ENCODE measurements at places on chromosomes 5 and 9.

DNA sequence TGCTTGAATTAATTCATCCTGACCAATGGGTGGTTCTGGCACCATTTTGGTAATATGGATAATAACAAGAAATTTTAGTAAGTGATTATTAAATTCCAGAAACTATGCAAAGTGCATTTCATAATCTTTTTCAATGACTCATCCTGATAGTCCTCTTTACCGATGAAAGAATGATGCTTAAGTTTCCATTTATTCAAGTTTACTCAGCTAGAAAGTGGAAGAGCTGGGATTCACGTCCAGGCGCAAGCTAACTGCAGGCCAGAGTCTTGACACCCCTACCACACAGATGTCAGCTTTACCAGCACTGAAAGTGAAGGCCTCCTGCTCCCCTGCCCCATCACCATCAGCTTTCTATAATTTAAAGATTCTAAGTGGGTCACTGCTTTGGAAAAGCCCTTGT is 493.5 kb upstream of the WWC1 start:
- DNase-seq, result no peak

- DNase-seq, result no peak
These were observed 13.2 kb downstream of the SPINK1 start for GRCh38 chr5:147818290-147818689.

GRCh38 chr5:94694671-94695070 is 76.2 kb downstream of the SLF1 start:
- no peak for DNase-seq

- no peak for DNase-seq
These were observed 170.8 kb downstream of the SGCD start for GRCh38 chr5:156497804-156498208.

DNA sequence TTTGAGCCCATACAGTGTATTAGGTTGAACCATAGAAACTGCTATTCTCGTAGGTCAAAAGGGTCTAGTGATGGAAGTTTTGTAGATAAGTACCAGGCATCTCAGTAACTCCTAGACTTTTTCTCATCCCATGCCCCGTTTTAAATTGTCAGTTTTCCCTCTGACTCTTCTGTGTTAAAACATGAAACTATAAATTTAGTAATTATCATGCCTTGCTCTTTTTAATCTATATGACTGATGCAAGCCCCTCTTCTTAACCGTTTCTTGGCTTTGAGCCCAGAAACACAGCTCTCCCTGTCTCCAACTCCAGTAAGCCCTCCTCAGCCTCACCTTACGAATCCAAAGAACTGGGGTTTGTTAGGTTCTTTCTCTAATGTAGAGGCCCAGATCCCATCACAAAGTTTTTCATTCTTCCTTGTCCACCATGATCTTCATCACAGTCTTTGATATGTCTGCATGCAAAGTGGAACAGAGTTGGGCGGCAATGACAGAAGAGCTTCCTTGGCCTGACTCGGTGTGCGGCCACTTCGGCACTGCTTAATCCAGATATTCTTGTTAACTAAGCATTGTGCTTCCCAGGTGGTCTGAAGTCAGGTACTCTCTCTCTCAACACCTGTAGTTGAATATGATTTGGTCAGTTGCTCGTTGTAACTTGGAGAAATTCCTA is 21.1 kb downstream of the RGMB start:
- DNase-seq, result no peak

- no peak for DNase-seq
These were observed 14.4 kb downstream of the FGD3 start for GRCh38 chr9:92961627-92962302.

- no peak for DNase-seq
These were observed 64.3 kb upstream of the S1PR3 start for GRCh38 chr9:88926781-88927505.

GRCh38 chr9:114603248-114603647 is 7.8 kb upstream of the TMEM268 start:
- DNase-seq, result no peak

DNA sequence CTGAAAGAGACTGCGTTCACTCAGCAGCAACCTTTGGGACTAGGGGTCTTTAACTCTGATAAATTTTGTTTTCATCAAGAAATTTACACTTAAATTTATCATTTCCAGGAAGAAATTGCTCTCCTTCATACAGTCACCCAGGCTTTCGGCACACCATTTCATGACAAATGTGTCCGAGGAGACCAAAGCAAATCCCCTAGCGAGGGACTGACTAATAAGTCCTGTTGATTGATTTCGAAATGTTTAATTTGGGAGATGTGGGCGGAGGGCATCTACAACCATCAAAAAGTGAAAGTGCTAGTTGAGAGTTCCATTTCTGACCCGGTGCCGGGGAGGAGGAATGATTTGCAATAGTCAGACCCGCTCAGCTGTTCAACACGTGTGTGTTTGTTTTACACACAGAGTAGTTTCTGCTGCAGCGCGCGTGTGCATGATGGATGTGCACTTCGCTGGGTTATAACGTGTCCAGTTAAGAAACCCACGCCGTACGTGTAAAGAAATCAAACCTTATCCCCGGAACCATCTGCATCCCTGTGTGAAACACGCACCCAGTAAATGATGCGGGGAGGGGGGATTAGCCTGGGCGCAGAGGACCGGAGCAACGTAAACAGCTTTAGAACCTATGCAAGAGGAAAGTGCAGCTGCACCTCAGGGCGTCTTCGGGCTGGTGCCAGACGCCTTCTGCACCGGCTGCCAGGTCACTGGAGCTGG is 845 bp upstream of the NR4A3 start:
- DNase-seq, result peak; percentile 51

GRCh38 chr5:174553556-174553955 is 170.8 kb upstream of the MSX2 start:
- DNase-seq, result no peak

- peak; percentile 42 for DNase-seq
These were observed 128.5 kb upstream of the VLDLR start for GRCh38 chr9:2493109-2493508.

DNA sequence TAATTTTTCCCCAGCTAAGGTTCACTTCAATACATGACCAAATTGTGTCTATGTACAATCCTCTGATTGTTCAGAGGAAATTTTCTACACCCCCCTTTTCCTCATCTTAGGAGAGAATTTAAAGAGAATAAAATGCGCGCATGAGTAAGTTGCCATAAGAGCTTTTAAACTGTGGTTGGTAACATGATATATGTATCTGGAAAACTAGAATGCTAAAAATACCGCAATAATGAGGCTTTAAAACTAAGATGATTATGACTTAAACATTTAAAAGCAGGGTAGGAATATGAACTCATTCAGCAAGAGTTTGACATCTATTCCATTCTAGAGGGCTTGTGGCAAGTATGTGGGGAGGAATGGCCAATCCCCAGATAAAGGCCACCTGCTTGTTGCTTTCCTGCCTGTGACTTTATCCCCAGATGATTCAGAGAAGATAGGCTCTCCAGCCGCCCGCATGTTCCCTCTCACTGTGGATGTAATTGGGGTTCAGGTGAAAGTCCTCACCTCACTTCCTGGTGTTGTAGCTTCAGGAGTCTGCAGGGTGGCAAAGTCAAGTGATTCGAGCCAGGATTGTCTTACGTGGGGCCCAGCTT is 26.5 kb upstream of the BASP1 start:
- DNase-seq, result no peak

DNA sequence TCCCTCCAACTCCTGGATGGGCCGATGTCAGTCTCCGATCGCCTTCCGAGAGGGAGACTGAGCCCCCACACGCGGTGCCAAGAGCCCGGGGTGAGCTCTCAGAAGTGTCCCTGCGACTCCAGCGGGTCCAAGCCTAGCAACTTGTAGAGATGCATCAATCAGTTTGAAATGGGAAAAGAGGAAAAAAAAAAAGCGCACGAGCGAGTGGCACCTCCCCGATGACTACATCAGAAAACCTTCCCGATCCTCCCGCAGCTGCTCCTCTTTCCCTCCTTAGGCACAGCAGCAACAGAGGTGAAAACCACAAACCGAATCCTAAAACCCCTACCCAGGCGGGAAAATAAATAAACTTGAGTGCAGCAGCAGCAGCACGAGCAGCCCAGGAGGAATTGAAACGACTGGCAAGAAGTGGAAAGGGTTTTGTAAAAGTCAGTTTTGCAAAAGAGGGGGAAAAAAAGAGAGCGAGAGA is 1.0 kb upstream of the EFNA5 start:
- peak; percentile 50 for DNase-seq

DNA sequence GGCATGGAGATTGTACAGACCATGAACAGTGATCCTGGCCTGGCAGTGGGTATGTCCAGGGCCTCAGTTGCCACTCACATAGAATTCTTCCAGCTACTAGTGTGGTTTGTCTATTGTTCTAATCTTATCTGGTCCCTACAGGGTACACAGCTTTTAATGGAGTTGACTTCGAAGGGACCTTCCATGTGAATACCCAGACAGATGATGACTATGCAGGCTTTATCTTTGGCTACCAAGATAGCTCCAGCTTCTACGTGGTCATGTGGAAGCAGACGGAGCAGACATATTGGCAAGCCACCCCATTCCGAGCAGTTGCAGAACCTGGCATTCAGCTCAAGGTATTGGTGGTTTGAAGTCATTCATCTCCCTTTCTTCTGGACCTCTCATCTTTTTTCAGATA is 43.8 kb downstream of the THBS4 start:
- no peak for DNase-seq

GRCh38 chr5:5270958-5271785 is 131.0 kb downstream of the ADAMTS16 start:
- peak; percentile 48 for DNase-seq

- no peak for DNase-seq
These were observed 632.2 kb downstream of the TLR4 start for GRCh38 chr9:118336250-118336942.

- DNase-seq, result no peak
These were observed 14.6 kb downstream of the CPEB4 start for GRCh38 chr5:173902743-173903142.

GRCh38 chr5:171391996-171392577 is 4.4 kb downstream of the NPM1 start:
- no peak for DNase-seq

DNA sequence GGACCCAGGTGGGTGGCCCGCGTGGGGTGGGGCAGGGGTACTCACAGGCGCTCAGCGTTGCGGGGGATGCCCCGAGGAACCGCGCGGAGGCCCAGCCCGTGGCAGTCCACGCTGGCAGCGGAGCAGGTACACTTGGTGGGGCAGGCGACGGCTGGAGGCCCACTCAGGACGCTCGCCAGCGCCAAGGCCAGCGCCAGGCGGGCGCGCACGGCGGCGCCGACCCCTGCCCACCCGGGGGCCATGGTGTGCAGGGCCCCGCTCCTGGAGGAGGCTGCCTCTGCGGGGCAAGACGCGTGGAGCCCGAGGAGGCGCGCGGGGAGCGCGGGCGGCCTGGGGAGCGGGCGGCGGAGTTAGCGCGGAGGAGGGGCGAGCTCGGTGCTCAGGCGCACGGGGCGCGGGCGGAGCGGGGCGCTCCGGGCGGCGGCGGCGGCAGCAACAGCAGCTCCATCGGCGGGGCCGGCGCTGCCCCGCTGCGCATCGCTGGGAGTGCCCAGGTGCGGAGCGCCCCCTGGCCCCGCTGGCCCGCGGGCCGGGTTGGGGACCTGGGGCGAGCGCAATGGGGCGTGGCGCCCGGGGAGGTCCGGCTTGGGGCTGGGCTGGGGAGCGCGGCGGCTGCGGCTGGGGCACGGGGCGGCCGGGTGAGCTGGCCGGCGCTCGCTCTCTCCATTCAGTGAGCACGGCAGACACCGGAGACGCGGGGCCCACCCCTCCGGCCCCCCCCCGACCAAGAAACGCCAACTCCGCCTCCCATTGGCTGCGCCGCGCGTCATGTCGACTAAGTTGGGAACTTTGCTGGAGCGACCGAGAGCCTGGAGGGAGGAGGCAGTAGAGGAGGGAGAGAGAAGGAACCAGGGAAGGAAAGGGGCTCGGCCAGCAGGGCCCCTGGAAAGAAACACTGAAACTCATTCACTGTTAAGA is at the start of gene SLIT3:
TSS of gene SLIT3 (minus strand) at position 672 of the 918 bp plus-strand sequence. CDS start at position 242, 430 bp downstream.
- peak; percentile 51 for DNase-seq

GRCh38 chr5:147336876-147337275 is 102.0 kb downstream of the STK32A start:
- no peak for DNase-seq

- no peak for DNase-seq
These were observed 312.3 kb upstream of the PRR16 start for GRCh38 chr5:120151825-120152224.

DNA sequence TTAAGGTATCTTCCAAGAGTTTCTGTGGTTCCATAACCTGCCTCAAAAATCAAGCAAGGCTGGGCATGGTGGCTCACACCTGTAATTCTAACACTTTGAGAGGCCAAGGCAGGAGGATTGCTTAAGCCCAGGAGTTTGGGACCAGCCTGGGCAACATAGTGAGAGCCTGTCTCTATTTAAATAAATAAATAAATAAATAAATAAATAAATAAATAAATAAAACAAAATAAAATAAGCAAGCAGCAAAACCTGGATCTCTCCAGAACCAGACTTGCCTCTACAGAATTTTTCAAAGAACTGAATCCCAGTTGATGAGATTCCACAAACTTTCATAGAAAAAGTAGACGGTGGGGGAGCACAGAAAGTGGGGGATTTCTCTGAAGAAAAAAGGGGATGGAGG is 12.3 kb downstream of the SERINC5 start:
- DNase-seq, result no peak

DNA sequence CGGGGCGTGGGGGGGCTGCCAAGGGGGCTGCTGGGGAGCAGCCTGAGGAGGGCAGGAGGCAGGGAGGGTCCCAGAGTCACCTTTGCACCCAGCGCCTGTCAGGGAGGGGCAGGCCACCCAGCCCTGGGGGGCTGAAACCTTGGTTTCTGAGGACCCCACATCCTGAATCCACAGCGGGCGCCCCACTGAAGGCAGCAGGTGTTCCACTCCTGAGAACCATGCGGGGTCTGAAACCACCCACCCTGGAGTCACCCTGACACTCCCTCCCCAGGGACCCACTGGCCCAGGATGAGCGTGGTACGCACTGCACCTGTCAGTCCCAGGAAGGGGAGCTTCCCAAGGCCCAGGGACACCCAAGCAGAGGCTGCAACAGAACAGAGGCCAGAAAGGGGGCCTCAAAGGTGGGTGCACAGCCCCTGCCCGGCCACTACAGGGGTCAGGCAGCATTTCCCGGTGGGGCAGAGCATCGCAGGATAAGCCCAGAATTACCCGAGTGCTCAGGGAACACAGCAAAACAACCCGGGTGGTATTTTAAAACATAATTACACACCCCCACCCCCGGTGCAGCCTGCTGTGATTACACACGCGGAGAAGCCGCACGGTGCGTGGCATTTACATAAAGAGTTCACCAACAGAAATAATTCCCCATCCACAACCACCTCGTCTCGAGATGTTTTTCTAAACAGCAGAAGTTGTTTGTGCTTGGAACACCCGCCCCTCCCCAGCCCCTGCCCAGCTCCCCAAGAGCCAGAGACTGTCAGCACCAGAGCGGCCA is 57.3 kb upstream of the UBAC1 start:
- DNase-seq, result no peak

DNA sequence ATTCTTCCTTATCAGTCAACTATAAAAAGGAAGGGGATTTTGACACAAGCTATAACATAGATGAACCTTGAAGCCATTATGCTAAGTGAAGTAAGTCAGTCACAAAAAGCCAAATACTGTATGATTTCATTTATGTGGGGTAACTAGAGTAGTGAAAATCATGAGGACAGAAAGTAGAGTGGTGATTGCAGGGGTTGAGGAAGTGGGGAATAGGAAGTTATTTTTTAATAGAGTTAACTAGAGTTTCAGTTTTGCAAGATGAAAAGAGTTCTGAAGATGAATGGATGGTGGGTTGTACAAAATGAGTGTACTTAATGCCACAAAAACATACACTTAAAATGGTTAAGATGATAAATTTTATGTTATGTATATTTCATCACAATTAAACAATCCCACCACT is 65.4 kb upstream of the FAM174A start:
- no peak for DNase-seq

All from NCI-H526 (cell line).